ENCODE measurements at places on chromosomes 7 and 10.

DNA sequence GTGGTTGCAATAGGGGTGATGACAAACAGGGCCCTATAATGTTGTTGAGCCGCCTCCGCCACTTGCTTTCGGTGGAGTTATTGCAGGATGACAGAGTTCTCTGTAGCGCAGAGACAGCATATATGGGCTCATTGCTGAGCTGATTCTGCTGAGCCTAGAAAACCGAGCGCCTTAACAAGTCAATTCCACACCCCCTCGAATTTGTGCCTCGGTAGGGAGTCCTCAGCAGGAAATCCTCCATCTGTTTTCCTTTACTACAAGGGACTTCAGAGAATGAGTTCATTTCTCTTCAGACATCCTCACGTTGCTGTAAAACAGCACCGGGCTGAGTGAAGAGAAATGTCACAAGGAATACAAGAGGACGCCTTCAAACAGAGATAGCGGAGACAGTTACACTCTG, 90.7 kb upstream of the KIAA1217 start:
- no peak for DNase-seq

DNA sequence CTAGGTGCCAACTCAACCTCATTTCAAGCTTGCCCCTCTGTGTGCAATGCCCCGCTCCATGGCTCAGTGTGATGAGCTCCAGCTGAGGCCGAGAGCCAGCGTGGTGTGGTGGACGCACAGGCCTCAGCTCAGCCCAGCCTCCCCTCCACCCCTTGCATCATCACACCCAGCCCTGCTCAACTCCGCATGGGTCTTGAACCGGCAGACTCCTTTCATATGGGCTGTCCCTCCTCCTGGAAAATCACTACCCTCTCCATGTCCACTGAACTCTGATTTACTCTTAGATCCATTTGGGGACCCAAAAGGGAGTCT, 16.6 kb upstream of the SLC18A3 start:
- no peak for DNase-seq

GRCh38 chr10:98957801-98958200, 277.9 kb downstream of the HPSE2 start:
- no peak for DNase-seq

GRCh38 chr10:36671607-36672006, 453.8 kb upstream of the ANKRD30A start:
- no peak for DNase-seq

DNA sequence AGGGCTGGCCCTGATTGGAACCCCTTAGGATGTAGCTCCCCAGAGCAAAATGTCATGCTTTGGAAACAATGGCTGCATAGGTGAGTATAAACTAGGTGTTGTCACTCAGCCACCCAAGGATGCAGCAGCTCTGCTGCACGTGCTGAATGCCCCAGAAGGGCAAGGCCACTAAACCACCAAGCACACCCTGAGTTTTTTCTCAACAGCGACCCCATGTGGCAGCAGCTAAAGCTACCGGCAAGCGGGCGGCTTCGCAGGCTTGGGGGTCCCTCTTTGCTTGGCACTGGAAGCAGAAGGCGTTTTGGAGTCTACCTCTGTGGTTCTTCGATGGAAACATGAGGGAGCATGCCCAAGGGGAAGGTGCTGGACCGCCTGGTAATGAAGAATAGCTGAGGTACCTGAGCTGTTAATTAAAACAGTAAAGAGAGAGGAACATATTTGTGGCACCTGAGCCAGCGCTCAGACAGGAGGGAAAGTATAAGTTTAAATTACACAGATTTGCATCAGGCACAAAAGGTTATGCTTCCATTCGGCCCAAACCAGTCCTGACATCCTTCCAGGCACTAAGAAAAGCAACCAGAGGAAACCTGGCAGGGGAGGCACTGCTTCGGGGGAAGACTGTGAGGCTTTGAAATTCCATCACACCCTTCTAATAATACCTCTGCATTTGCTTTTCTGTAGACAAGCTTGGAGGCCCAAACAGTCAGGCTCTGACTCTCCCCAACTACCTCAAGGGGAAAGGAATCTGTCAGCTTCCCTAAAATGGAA, 152.1 kb downstream of the GFRA1 start:
- peak; percentile 48 for DNase-seq

DNA sequence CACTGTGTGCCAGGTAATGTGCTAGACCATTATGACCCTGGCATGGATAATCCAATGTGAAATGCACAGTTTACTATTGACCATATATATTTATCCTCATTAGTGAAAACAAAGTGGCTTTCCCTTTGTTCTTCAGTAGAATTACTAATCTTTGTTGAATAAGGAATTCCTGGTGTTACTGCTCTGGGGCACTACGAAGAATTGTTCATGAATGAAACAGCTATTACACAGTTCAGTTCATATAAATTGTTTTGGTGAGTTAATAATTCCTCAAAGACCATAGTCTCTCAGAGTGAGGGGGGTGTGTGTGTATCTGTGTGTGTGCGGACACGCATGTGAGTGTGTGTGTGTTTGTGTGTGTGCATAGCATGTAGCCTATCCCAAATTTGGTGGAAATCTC, 668.0 kb upstream of the MBL2 start:
- no peak for DNase-seq

DNA sequence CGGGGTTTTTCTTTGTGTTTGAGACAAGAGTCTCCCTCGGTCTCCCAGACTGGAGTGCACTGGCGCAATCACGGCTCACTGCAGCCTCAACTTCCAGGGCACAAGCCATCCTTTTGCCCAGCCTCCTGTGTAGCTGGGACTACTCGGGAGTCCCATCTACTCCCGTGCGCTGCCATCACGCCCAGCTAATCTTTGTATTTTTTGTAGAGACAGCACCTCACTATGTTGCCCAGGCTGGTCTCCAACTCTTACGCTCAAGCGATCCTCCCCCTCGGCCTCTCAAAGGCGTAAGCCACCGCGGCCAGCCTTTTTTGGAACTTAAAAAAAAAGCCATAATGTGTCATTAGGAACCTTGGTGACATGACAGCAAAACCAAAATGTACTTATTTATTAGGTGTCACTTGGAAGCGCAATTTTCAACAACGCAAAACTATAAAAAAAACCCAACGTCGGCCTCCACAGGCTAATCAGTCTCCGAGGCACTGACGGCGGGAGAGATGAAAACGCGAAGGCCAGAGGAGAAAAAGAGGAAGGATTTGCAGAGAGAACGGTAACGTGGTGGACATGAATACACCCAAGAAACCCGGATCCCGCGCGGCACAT, 911 bp upstream of the HNRNPH3 start:
- peak; percentile 8 for DNase-seq

GRCh38 chr7:149791-150636, 42.4 kb upstream of the FAM20C start:
- DNase-seq = peak; percentile 39

DNA sequence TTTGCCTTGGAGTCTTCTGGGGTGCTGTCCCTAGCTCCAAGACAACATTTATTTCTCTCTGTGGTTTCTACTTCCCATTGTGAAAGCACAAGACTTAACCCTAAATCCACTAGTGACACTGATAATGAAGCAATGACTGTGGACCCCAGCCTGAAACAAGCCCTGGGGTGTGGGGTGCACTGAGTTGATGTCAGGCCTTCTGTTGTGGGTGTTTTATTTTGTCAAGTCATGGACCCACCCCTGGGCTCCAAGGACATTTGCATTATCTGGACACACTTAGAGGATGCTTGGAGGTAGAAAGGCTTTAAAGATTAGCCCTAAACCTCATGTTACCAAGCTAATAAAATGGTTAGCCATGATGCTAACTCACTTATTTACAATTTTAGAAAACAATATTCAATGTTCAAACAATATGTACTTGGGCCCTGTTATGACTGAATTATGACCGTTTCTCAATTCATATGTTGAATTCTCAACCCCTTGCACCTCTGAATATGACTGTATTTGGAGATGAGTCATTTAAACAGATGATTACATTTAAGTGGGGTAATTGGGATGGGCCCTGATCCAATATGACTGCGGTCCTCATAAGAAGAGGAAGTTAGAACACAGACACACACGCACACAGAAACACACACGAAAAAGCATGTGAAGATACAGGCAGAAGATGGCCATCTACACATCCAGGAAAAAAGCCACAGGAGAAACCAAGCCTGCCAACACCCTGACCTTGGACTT, 137.2 kb upstream of the IGFBP3 start:
- DNase-seq = no peak

DNA sequence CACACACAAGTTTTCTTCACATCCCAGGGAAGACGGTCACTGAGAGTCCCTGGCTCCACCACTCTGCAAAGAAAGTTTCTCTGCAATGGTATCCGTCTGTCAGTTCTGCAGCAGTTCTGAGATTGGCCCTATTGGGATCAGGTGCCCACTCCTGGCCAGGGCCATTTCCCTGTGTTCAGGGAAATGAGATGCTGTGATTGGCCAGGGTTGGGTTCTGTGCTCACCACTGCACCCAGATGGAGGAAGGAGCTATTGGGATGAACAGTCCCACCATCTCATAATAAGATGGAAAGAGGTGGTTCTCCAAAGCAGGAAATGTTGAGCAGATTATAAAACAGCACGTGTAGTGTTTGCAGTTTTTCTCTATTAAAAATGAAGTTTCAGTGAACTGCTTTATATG, 13.3 kb upstream of the PIP4K2A start:
- DNase-seq = no peak

DNA sequence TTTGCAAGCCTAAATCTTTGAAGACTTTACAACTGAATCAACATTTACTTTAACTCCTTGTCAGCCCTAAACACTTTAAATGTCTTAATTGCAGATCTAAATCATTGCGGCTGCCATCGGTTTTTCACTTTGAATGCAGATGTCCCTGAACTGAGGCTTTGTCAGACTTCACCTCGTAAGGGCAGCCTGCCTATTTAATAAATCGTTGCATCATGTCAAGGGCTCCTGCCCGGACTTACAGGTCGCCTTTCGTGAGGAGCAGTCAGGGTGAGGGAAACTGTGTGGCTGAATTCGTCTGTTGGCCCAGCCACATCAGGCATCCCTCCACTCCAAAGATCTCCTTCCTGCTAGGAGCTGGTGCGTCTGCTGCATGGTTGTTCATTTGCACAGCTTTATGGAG, 368.2 kb upstream of the NPVF start:
- DNase-seq = no peak

DNA sequence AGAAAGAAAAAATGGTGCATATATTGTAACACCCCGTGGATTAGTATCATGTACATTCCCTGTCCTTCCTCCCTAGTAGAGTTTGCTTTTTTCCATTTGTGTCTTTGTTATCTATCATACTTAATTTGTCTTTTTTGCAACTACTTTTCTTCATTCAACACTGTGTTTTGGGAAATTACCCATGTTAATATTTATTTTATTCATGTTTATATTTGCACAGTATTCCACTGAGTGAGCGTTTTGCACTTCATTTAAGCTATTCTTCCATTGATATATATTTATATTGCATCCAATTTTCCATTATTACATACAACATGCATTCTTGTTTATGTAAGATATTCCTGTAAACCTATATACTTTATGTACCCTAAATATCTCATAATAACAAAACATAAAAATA, 57.6 kb upstream of the FAM171A1 start:
- DNase-seq = no peak

GRCh38 chr10:51427758-51428157, 271.6 kb downstream of the CSTF2T start:
- DNase-seq = no peak

- no peak for DNase-seq
Observed at GRCh38 chr10:99966306-99966705, 43.4 kb downstream of the DNMBP start.

- DNase-seq = no peak
Observed at GRCh38 chr7:13578294-13578693, 411.2 kb downstream of the ETV1 start.

DNA sequence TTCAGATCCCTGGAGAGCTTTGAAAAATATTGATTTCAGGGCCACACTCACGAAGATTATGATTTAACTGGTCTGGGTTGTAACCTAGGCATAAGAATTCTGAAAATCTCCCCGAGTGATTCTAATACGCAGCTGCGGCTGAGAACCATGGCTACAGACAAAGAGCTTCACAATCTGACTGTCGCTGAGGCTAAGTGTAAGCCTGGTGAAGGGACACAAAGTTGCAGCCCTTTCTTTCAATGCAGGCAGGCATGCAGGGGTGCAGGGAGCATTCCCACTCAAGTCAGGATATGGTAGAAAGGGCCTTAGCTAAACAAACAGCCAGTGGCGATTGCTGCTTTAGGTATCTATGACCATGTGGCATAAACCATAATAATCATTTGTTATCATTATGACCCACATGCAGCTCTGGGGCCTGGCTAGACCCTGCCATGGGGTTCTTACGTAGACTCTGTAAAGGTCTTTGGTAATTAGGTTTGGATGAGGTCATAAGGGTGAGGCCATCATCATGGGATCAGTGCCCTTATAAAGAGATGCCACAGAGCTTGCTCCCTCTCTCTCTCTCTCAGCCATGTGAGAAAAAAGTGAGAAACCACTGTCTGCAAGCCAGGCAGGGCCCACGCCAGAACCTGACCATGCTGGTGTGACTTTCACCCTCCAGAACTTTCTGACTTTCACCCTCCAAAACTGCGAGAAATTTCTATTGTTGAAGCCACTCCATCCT, 88.4 kb upstream of the LANCL2 start:
- DNase-seq = no peak

DNA sequence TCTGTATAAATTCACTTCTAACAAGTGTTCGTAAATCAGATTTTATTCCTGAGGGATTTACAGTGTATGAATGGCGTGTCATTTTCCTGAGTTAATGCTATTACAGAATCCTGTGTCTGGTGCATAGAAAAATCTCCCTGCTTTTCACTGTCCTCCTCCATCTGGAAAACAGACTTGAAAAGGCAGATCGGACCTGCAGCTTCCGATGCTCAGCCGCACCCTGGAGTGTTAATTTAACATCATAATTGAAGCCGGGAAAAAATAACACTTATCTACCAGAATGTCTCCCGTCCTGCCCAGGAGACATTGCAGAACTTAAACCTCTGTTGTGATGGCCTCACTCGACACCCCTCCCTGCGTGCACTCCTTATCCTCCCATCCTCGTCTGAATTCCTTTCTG, 442.1 kb upstream of the FOXK1 start:
- no peak for DNase-seq

GRCh38 chr7:35252612-35253459, 1.1 kb downstream of the TBX20 start:
- DNase-seq = no peak

DNA sequence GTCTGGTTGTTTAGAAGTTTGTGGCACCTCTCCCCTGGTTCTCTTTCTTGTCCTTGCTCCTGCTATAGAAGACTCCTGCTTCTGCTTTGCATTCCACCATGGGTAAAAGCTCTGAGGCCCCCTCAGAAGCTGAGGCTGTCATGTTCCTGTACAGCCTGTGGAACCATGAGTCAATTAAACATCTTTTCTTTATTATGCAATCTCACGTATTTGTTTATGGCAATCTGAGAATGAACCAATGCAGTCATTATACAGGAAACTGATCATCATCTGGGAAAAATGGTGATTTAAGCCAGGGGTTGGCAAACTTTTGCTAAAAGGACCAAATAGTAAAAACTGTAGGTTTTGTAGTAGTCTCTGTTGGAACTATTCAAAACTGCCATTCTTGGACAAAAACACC, 175.4 kb downstream of the CSTF2T start:
- no peak for DNase-seq

GRCh38 chr10:60878224-60878623, 65.8 kb downstream of the RHOBTB1 start:
- no peak for DNase-seq
